ENCODE measurements at places on chromosomes 11 and 22. TPM values are rescaled to one million over a fixed set of nuclear protein-coding genes. Genes with fewer than 3 reads are reported as not detected.

The SSTR3 gene
- total RNA-seq, result not detected

The CRYAB gene
- 117 TPM for total RNA-seq

The NXPE4 gene
- not detected for total RNA-seq

The PIH1D2 gene
- 5.5 TPM for total RNA-seq

The FXYD2 gene
- 0.13 TPM for total RNA-seq

The ARHGAP32 gene
- total RNA-seq, result 11.9 TPM

The SLC17A6 gene
- total RNA-seq, result not detected

The OR2AT4 gene
- total RNA-seq, result not detected

The GPHA2 gene
- not detected for total RNA-seq

The CRYBB3 gene
- total RNA-seq, result not detected

The OR5P2 gene
- total RNA-seq, result not detected

The CEP126 gene
- 17.4 TPM for total RNA-seq

The TPBGL gene
- not detected for total RNA-seq

The GAB4 gene
- total RNA-seq, result not detected

The SCO2 gene
- total RNA-seq, result 2.5 TPM

The NNMT gene
- 975 TPM for total RNA-seq

The RTCB gene
- total RNA-seq, result 89.9 TPM

The WNT7B gene
- total RNA-seq, result not detected

The ARHGAP8 gene
- total RNA-seq, result 2.0 TPM

The SYNGR1 gene
- 4.8 TPM for total RNA-seq

The C11orf52 gene
- total RNA-seq, result 2.0 TPM

The NXPE1 gene
- 0.11 TPM for total RNA-seq

The MS4A4A gene
- total RNA-seq, result not detected

The MDK gene
- total RNA-seq, result 34.0 TPM

The LRRC74B gene
- total RNA-seq, result not detected

The C22orf42 gene
- not detected for total RNA-seq

The CDC42BPG gene
- total RNA-seq, result under 0.01 TPM

The OR51V1 gene
- not detected for total RNA-seq

The PAMR1 gene
- 33.9 TPM for total RNA-seq

The OR5M3 gene
- total RNA-seq, result not detected

The CADM1 gene
- total RNA-seq, result 20.4 TPM

The P2RX6 gene
- 3.1 TPM for total RNA-seq

The RIMBP3C gene
- 0.32 TPM for total RNA-seq

The MYRF gene
- under 0.01 TPM for total RNA-seq

The RIC3 gene
- 1.6 TPM for total RNA-seq

The LARGE1 gene
- total RNA-seq, result 12.2 TPM

The OR5J2 gene
- total RNA-seq, result not detected

The TNRC6B gene
- total RNA-seq, result 41.3 TPM

The OR4D5 gene
- total RNA-seq, result not detected

The OR51B5 gene
- total RNA-seq, result 0.11 TPM

The STX5 gene
- total RNA-seq, result 37.1 TPM

The TCN2 gene
- 5.5 TPM for total RNA-seq

The APOA1 gene
- not detected for total RNA-seq

The SAA4 gene
- total RNA-seq, result not detected

The AASDHPPT gene
- 43.8 TPM for total RNA-seq

The PGR gene
- total RNA-seq, result 0.86 TPM

The TRPM5 gene
- not detected for total RNA-seq

The KRTAP5-7 gene
- 0.13 TPM for total RNA-seq

The CCDC116 gene
- 0.11 TPM for total RNA-seq

The BACE1-AS gene
- total RNA-seq, result 5.4 TPM

The SEPTIN5 gene
- 20.6 TPM for total RNA-seq

The KLHDC7B gene
- 0.13 TPM for total RNA-seq

The INSC gene
- 0.97 TPM for total RNA-seq

The SLN gene
- not detected for total RNA-seq

The CASP12 gene
- 0.22 TPM for total RNA-seq

The FJX1 gene
- 10.5 TPM for total RNA-seq

The OPCML gene
- total RNA-seq, result 0.65 TPM
